Stimulated activated CD4-positive, alpha-beta T cell treated with anti-CD3 and anti-CD28 coated beads, TNF-alpha, amount 100 ng/mL, for 4 hours (primary cell): ENCODE measurements at places on chromosomes 2 and 18.

DNA sequence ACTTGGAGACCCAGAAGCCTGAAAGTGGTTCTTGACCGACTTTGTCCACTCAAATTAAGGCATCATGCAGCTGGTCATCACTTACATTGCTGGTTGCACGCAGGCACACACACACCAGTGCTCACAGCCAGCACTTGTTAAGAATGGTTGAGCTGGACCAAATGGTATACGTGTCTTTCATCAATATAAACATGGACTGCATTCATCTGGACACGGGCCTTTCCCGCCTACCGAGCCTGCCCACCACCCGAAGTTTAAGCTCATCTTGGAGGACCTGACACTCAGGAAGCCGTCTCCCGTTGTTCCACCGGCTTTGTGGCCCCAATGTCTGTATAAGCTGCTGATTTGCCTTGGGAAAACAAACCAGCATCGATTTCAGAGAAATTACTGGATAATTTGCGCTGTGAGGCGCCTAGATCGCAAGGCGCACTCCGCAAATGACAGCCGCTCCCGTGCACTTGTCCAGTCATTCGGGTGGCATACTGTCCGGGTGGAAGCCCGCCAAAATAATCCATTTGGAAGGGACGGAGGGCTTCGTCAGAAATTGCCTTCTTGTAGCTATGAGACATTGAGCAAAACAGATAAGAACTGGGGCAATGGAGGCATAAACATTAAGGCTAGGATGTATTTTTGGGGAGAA is 40.1 kb upstream of the AKAIN1 start:
- no peak for DNase-seq

GRCh38 chr2:4300616-4301015 is 597.2 kb downstream of the DCDC2C start:
- no peak for DNase-seq

- DNase-seq = no peak
Measured at GRCh38 chr18:60667016-60667415, 294.4 kb upstream of the MC4R start.

DNA sequence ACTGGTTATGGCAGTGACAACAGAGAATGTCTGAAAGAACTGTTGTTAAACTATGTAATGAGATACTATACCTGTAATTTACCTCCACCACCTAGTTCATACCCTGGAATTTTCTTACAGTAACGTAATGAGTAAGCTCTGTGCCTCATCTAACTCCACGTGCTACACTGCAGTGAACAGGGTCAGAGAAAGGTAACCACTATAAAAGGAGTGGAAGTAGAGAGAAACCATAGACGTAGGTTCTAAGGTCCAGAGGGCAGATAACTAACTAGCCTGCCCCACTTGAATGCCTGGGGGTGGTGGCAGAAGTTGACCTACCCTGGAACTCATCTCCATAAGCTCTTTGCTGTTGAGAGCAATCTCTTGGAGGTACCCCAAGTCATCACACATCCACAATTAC is 32.0 kb upstream of the B4GALT6 start:
- no peak for DNase-seq

- DNase-seq = no peak
Measured at GRCh38 chr2:15122915-15123314, 438.2 kb downstream of the NBAS start.

- DNase-seq = no peak
Measured at GRCh38 chr2:138730497-138731030, 49.6 kb downstream of the NXPH2 start.

DNA sequence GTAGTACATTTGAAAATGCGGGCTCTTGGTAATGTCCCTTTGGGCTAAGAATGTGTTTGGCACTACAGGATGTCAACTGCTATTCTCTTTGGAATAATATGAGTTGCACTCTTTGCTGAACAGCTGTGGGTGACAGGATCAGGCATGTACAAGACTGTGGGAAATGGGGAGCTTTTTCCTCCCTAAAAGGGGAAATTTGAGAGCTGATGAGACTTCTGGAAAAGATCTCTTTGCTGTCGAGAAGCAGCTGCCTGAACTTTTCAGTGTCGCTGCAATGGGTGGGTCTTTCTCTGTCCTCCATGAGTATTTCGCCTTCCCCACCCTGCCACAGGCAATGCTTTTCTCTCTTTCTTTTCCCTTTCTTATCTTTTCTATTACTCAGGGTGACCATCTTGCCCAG is 762.2 kb upstream of the GCFC2 start:
- no peak for DNase-seq

DNA sequence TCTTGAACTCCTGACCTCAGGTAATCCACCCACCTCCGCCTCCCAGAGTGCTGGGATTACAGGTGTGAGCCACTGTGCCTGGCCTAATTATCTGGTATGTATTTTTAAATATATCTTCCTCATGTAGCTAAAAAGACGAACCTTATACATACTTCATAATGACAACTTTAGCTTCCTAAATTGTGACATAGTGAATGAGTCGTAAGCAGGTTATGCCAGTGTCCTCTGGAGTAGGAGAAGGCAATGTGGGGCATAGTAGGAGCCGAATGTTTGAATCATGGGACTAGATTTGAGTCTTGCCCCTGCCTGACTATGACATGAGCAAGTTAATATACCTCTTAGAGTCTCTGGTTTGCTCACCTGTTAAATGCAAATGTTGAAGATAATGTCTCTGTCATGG is 95.8 kb upstream of the FOSL2 start:
- no peak for DNase-seq

DNA sequence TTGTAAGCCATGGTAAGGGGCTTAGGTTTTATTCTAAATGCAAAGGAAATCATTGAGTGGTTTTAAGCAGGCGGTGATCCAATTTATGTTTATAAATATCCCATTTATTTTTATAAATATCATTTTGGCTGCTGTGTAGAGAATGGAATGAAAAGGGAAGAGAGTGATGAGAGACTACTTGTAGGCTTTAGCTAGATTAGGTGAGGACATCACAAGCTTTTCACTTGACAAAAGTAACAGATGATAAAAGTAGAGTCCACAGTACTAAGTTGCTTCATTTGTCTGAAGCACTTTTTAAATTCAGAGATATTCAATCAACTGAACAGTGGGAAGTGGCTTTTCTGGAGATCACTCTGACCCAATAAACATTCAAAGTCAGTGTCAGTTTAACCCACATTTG is 65.4 kb upstream of the FSHR start:
- no peak for DNase-seq

DNA sequence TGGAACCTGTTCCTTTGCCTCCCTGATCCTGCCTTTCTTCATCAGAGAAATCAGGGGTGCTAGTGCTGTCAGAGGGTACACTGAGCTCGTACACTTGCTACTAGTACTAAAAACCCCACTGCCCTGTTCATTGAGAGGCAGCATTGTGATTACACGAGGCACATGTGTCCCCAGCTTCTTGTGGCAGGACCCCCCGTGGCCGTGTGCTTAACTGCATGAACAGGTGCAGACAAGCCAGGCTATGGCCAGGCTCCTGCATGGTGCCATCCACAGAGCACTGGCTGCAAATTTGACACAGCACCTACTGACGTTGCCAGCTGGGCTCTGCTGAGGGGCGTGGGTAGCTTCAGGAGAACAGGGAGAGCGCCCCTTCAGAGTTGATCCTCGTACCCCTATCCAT is 248.4 kb downstream of the GLI2 start:
- DNase-seq = no peak

- no peak for DNase-seq
Measured at GRCh38 chr18:13581496-13582177, 144.7 kb downstream of the FAM210A start.

DNA sequence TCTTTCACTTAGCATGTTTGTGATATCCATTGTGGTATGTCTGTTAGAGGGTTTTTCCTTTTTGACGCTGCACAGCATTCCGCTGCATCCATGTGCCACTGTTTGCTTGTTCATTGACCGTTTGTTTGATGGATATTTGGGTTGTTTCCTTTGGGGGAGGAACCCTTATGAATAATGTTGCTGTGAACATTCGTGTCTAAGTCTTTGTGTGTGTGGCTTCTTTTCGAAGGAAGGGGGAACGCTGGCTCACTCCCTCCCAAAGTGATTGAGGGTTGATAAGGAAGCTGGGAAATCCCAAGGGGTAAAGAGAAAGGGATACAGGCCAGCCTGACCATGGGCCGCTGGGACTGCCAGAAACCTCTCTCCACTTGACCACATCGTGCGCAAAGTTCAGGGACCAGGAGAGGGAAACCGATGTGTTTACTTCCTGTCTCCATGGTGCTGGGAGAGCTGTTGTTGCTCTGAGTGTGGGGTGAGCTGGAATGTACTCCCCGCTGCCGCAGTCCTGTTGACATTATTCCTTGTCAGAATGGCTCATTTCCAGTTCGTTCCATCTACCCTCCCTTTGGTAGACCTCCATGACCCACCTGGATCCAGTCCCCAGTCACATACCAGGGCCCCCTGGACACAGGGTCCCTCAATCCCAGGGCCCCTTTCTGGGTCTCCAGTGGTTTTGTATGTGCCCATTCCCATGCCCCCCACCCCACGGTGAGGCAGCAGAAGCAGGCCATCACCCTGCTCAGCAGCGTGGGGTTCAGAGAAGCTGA is 39.6 kb downstream of the HS1BP3 start:
- no peak for DNase-seq

- DNase-seq = no peak
Measured at GRCh38 chr2:158912112-158912511, 56.3 kb upstream of the TANC1 start.

DNA sequence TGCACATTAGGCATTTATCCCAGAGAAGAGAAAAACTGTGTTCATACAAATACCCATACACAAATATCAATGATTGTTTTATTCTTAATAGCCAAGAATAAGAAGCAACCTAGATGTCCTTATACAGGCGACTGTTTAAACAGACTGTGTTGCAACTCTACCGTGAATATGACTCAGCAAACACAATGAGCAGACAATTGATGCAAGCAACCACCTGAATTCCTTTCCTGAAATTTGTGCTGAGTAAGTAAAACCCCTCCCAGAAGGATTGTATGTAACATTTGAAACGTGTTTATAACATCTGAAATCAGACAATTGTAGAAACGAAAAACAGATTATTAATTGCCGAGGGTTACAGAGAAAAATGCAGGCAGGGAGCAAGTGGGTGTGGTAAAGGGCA is 621.9 kb upstream of the SOX11 start:
- DNase-seq = no peak

GRCh38 chr2:10920764-10921388 is 9.1 kb downstream of the KCNF1 start:
- no peak for DNase-seq

GRCh38 chr18:79607361-79607952 is 72.1 kb upstream of the CTDP1 start:
- DNase-seq = no peak

DNA sequence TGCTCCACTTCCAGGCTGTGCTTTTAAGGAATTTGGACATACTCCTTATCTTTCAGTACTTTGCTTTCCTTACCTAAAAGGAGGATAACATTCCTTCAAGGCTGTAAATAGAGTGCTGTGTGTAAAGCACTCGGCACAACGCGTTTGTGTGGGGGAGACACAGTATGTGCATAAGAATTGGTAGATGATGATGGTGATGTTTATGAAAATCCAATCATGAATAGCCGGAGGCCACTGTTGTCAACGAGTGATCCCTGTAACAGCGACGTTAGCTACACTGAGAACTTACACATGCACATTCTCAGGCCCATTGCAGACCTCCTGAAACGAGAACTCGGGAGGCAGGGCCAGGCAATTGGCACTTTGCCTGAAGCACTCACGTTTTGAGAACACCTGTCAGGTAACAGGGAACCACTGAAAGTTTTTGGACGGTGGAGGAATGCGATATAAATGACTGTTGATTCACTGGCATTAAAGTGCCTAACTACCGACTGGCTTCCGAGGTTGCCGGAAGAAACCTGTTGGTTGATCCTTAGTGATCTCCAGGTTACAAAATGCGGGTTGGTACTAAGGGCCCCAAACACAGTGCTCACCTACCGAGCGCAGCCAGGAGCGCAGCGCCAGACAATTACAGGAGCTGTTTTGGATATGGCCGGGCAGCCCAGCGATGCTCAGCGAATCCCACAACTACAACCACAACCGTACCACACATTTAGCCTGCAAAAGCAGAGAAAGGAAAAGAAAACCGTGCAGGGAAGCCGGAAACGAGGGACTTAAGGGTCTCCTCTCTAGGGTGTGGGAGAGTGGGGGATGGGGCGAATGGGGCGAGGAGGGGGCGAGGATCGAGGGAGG is 1.0 kb upstream of the MAP4K4 start:
- no peak for DNase-seq

DNA sequence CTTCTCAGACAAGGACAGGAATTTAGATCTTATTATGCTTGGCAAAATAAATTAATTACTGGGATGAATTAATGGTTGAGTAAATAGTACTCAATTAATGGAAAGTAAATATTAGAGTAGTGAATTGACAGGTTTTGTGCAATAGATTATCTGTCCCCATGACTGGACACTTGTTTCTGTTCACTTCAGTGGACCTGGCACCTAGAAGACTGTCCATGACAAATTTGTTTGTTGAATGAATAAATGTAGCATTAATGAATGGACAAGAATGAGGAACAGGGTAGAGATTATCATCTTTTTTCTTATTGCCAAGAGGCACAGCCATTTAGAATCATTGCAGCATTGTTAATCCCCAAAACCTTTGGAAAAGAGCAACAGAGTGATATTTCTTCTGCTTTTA is 570.0 kb upstream of the CRIM1 start:
- no peak for DNase-seq

- DNase-seq = no peak
Measured at GRCh38 chr2:65329525-65329924, 101.9 kb downstream of the ACTR2 start.

GRCh38 chr2:162100579-162100978 is 26.6 kb upstream of the DPP4 start:
- DNase-seq = no peak

DNA sequence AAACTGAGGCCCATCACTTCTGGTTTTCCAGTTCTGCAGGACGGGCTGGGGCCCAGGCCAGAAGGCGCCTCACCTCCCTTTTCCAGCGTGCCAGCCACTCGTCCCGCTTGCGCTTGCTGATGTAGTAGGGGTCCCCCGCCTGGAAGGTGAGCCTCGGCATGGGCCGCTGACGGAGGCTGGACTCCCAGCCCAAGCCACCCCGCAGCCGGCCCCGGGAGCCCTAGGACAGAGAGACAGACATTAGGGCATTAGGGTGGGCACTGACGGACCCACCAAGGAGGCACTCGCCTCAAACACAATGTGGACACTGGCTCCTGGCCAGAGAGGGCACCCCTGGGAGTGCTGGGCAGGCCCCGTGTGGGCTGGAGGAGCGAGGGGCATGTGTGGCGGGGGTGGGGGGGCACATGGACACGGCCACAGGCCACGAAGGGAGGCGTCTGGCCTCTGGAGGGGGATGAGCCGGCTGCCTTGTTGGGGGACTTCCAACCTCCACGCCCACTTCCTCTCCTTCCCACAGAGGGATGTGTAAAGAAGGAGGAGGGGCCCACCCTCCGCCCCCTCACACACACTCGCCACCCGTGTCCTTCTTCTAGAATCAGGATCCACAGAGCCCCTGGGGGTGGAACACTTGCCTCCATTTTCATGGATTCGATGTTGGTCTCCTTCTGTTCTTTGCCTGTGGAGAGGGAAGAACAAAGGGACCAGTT is 66.7 kb downstream of the DNMT3A start:
- DNase-seq = no peak

- DNase-seq = no peak
Measured at GRCh38 chr2:64950226-64951160, 38.7 kb upstream of the SLC1A4 start.
